ENCODE measurements at places on chromosomes 5 and 9.

DNA sequence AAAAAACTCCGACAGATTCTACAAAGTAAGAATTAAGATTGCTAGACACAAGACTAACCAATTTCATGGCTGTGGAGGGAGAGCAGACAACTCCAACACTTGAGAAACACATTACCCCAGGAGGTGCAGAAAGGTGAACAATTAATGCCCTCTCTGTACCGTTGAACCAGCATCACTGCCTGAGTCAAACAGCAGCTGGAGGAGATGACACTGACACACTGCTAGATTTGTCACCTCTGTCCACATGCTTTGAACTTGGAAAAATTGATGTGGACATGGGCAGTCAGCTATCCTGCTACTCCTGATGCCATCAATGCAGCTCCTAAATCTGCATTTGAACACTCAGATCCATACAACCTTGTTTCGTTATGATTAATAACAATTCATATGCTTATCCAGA lies 51.7 kb downstream of the GPBP1 start:
- DNase-seq: no peak

DNA sequence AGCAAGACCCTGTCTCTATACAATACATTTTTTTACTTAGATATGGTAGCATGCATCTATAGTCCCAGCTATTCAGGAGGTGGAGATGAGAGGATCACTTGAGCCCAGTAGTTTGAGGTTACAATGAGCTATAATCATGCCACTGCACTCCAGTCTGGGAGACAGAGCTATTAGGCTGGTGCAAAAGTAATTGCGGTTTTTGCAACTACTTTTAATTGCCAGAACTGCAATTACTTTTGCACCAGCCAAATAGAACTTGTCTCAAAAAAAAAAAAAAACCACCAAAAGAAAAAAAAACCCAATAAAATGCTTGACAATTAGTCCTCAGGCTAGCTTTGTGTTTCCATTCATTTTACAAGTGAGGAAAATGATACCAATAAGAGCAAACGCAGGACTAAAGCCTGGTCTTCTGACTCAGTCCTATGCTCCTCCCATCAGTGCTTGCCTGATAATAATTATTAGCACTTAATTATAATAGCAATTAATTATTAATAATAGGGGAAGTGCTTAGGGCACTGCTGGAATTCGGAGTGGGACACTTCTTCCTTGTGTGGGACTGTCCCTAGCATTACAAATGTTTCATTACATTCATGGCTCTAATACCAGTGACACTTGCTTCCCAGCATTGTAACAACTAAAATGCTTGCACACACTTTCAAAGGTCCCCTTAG lies 73.1 kb upstream of the TAF1L start:
- no peak for DNase-seq

GRCh38 chr9:91312717-91313325 lies 48.9 kb downstream of the AUH start:
- DNase-seq: no peak

DNA sequence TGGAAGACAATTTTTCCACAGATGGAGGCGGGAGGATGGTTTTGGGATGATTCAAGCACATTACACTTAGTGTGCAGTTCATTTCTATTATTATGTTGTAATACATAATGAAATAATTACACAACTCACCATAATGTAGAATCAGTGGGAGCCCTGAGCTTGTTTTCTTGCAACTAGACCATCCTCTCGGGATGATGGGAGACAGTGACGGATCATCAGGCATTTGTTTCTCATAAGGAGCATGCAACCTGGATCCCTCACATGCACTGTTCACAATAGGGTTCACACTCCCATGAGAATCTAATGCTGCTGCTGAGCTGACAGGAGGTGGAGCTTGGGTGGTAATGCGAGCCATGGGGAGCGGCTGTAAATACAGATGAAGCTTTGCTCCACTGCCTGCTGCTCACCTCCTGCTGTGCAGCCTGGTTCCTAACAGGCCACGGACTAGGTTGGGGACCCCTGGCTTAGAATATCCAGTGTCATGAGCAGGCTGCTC lies 1.6 kb downstream of the STKLD1 start:
- no peak for DNase-seq

- no peak for DNase-seq
These were observed 86.5 kb upstream of the NEURL1B start for GRCh38 chr5:172554562-172554961.

- DNase-seq: no peak
These were observed 2.8 kb upstream of the OR2V1 start for GRCh38 chr5:181133610-181134231.

GRCh38 chr9:117412841-117413240 lies 2.0 kb downstream of the ASTN2 start:
- no peak for DNase-seq

DNA sequence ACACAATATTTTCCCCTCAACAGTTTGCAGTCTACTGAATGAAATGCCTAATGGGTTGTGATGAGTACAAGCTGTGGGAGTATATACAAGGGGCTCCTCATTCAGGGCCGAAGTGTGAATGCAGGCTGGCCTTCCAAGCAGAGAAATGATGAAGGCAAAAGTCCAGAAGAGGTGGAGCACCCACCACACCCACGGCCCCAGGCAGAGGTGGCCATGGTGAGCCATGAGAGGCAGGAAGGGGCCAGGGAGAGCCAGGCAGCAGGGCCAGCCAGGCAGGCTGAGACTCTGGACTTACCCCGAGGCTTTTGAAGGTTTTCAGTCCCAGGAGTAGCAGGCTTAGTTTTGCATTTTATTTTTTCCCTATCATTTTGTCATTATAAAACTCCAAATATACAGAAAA lies 218.1 kb downstream of the AUH start:
- no peak for DNase-seq

DNA sequence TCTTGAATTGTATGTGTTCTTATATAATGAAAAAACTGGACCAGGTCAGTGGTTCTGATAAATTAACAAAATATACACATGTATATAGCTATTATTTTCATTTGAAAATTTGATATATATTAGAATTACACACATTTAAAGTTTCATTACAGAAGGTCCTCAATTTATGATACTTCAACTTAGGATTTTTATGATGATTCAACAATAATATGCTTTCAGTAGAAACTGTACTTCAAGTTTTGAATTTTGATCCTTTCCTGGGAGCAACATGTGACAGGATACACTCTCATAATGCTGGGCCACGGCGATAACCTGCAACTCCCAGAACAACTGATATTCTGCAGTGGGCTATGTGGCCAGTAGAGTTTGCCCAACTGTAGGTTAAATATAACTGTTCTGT lies 344.7 kb downstream of the TAF11L14 start:
- DNase-seq: no peak

- no peak for DNase-seq
These were observed 313.7 kb downstream of the TRIM32 start for GRCh38 chr9:117000834-117001233.

GRCh38 chr9:98702340-98702739 lies 6.4 kb downstream of the GABBR2 start:
- DNase-seq: no peak

- no peak for DNase-seq
These were observed 25.7 kb downstream of the PCDHGC5 start for GRCh38 chr5:141514330-141515133.

DNA sequence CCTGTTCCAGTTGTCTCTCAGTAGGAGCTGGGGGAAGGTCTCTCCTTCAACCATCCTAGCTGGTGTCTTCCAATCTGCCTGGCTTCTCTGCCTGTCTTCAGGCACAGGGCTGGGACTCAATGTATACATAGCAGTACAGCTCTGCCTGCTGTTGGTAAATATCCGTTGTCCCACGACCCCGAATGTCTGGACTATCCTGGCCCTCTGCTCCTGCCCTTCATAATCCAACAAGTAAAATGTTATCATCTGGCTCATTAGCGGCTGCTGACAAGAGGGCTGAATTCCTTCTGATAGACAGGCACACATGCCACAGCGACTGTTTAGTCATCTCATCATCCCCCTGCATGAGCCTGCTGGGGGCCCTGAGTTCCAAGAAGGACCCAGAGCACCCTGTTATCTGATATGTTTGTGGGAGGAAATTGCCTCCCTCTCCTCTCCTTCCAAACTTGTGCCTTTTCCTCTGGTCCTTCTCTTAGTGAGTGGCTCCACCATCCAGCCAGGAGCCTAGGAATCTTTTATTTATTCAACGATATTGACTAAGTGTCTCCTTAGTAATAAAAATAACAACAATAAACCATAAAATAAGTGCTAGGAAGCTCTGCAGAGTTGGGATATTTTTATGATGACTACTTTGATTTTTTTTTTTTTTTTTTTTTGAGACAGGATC lies 29.5 kb upstream of the TGFBR1 start:
- DNase-seq: no peak

GRCh38 chr9:107925749-107926297 lies 436.3 kb upstream of the KLF4 start:
- DNase-seq: no peak

- DNase-seq: no peak
These were observed 174.8 kb downstream of the ENC1 start for GRCh38 chr5:74465724-74466123.

GRCh38 chr5:172553903-172554302 lies 87.2 kb upstream of the NEURL1B start:
- no peak for DNase-seq

DNA sequence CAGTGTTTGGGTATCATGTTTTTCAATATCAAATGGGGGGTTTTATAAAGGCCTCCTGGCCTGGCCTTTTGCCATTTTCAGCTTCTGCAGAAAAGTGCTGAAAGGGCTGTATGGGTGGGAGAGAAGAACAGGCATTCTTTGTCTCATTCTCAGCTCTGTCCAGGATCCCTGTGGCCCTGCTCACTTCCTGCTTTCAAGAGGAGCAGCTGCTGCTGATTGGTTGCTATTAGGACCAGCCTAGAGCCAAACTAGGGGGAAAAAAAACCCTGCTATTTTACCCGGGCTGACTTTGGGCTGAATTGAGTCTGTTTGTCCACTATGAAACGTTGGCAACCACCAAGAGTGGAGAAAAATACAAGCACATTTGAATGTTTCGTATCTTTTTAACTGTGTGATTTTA lies 117.1 kb downstream of the CMYA5 start:
- DNase-seq: no peak

DNA sequence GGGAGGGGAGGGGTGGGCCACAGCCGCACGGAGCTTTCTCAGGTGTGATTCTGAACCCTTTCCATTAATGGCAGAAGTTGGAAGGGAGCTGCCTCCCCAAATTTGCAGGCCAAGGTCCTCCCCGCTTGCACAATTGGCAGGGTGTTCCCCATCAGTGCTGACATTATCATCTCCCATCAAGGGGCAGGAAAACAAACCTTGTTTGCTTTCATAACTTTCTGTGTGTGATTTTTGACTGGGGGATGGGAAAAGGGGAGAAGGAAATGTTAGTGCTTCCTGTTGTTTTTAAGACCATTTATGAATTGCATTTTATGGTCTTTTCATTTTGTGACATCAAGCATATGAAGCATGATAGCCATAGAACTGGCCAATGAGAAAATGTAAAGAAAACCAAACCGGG lies 242.2 kb downstream of the GOLPH3 start:
- DNase-seq: no peak

DNA sequence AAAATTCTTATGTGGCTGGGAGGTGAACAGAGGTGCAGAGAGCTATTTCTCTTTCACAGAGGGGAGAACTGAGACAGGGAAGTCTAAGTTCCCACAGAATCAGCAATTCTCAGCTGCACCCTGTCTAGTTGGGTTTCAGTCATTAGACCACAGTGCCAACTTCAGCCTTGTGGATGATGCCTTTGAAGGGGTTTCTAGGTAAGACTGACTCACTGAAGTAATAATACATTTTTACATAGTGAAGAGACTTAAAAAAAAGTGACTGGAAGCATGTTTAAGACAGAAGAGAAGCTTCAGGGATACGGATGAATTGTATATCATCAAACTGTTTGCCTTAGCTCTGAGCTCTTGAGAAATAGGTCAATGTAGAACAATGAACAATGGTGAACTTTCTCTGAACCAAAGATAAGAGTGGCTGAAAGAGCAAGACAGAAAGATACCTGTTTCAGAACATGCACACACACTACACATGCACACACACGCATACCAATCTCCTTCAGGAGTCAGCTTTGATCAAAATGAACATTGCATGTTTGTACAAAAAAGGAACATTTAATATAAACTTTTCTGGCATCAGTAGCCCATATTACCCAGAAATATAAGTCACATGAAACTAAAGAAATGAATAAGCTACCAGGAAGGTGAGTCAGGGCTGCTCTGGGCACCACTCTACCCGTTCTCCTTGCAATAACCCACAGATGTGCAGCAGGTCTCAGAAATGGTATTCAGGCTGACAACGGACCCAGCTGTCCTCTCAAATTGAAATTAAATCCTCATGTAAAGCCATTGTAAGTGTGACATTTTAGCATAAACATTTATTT lies 12.6 kb upstream of the FYB1 start:
- DNase-seq: no peak

DNA sequence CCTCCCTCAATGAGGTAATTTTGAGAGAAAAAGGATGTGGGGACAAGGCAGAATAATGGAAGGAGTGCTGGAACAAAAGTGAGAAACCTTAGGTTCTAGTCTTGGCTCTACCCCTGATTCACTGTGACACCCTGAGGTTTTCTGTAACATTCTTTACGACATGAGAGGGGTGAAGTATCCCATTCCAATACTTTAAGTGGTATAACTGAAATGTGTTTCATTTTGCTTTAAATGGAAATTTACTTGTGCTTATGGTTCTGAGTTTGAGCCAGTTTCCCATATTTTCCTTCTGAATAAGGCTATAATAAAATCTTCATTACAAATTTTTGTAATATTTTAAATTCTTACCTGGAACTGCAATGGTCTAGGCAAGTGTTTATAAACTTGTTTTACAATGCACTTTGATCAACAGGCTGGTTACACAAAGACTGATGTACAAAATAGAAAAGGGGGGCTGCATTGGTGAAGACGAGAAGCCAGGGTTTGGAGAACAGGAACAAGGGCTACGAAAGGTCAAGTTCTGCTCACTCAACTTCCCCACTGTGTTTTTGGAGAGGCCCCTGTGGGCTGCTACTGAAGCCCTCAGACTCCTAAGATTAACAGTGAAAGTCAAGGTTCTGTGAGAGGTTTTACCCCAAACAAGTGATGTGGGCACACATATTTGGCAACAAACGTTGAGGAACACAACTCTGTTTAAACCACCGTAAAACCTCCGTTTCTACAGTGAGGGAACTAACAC lies 171.9 kb upstream of the ELL2 start:
- DNase-seq: no peak

DNA sequence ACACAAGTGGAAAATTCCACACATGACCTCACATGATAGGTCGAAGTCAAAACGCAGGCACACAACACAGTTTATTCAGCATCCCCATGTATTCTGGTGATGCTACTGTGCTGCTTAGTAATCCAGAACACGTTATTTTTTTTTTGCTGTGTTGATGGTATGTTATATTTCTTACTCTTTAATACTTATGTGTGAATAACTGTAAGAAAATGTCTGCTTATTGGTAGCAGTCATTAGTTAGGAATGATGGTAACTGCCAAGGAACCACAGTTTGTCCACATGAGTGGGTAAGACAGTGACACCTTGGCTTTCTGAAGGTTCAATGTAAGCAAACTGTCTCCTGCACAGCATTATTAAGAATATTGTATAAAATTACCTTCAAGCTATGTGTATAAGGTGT lies 107.7 kb upstream of the DAPK1 start:
- DNase-seq: no peak
